ENCODE measurements at places on chromosomes 7 and 10.

DNA sequence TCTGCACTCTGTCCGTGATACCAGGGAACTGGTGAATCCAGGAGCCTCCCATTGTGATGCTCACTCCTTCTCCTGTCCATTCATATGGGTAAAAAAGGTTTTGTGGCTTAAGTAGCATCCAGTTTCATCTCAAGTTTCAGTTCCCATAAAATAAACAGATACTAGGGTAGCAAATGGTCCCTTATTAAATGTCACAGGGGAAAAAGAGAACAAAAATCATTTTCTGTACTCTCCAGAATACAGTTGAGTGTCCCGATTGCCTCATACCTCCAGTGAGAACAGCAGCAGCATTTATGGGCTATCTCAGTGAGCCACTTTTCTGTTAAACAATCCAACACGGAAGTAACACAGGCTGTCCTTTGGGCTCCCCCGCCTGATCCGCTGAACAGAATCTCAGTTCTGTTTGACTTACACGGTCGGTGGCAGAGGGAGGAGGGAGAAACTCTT is 179.6 kb downstream of the CELF2 start:
- no peak for DNase-seq

- no peak for DNase-seq
Observed at GRCh38 chr7:45416846-45417245, 157.3 kb upstream of the ADCY1 start.

DNA sequence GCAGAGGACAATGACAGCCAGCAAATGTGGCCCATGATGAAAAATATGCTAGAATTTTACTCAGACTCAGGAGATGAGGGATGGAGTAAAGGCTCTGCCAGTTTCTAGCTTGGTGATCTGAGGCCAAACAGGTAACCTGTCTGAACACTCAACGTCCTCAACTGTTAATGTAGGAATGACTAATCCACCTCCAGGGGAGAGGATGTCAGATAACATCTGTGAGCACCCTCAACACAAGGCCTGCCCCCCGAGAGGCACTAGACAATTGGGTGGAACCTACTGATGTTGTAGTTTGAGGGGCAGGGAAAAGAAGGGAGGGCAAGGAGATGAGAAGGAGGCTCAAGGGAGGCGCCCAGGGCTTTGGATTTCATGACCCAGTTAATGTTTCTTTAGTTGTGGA is 445.1 kb downstream of the PLXNA4 start:
- no peak for DNase-seq

DNA sequence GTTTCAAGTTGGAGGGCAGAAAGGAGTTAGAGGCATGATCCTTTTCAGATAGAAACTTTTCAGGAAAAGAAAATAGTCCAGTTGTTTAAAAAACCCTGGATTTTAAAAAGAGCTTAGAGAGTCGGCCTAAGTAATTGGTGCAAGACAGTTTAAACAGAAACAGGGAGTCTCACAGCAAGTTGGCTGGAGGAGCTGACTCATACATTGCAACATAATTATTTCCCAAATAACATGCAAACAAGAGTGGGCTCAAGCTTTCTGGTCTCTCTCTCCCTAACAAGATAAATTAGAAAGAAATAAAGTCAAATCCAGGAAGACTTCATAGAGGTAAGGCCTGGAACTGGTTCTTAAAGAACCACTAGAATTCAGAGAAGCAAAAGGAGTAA is 100.3 kb upstream of the AGBL3 start:
- peak; percentile 41 for DNase-seq

- peak; percentile 85 for DNase-seq
Observed at GRCh38 chr7:139680676-139681462, 96.9 kb downstream of the HIPK2 start.

DNA sequence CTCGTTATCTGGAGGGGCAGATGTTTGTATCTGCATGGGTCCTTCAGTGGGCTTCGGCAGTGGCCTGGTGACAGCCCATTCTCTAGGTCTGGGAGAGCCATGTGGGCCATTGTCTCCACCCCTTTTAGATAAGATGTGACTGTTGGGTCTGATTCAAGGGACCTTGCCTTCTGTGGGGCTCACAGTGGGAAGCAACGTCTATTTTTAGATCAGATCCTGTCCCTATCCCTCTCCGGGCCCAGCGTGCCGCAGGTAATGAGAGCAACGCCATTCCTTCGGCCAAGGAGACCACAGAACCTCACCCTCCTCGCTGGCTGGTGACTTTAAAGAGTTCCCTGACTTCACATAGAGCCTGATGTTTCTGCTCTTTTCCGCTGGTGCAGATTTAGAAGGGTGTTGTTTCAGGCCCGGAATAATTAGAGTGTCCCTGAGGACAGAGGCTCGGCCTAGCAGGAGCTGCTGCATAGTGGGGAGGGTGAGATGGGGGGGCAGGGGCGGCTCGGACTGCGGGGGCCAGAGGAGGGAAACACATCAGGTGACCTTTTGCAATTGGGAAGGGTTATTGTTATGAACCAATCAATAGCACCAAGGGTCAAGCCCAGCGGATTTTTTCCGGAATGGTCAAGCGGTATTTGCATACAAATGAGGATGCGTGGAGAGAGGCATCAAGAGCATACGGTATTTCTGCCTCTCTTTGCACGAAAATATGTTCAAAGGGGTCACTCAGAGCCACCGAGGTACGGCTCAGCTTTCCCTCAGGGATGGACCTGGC is 503.0 kb upstream of the FOXK1 start:
- no peak for DNase-seq

DNA sequence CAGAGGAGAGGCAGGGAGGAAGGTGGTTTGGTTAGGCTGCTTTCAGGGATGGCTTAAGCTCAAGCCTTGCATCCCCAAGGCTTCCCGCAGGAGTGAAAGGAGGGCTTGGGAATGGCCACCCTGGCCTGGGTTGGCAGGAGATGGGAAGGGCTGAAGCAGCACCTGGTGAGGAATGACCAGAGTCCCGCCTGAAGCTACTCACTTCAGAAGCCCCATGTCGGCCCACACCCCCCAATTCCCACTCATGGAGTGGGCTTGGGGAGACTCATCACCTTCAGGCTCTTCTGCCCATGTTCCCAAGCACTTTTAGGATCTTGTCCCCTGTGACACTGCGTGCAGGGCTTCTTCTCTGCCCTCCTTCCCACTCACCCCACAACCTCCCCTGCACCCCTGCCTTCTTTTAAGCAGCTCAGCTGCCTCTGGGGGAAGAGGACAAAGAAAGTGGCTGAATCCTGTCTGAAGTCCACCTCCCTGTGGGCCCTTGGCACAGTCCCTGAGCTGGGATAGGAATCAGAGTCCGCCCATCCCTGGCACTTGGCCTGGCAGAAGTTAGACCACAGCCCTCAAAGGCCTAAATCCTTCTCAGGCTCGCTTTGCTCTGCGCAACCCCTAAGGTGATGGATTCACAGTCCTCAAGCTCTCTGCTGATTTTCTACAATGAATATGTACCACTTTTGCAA is 16.5 kb downstream of the RGR start:
- no peak for DNase-seq

GRCh38 chr7:101687791-101688182 is 58.7 kb upstream of the MYL10 start:
- DNase-seq, result no peak

- DNase-seq, result no peak
Observed at GRCh38 chr7:149529136-149529718, 31.6 kb upstream of the ZNF746 start.

DNA sequence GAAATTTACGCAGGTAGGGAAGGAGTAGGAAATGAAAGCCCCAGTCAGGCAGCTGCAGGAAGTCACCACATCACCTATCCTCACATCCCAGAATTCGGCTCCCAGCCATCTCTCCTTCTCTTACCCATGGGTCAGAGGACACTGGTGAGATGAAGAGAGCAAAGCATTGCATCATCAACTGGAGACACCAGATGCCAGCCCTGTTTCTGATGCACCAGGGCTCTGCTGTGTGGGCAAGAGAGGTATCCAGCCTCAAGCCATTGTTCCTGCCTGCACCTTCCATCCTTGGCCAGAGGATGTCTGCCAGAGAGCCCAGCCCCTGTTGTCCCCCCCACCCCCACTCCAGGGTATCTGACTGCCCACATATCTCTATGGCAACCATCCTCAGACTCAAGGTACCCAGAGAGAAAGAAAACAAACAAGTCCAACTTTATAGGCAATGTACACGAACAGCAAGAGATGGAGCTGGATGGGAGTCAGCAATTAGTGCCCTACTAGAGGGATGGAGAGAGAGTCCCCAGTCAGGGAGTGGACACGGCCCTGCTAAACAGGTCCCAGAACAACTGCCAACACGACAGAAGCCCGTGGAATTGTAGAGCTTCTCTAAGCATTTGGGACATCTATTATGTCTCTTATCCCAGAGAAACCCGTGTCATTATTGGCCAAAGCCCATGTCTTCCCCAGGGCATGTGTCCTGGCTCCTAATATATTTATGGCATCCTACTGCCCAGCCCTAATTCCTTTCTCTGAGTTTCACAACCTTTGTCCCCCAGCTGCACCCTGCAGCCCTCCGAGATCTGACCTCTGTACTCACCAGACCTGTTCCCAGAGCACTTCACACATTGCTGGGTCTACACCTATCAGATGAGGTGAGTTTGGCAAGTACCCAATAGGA is 2.8 kb downstream of the CAMK2G start:
- DNase-seq, result peak; percentile 63

DNA sequence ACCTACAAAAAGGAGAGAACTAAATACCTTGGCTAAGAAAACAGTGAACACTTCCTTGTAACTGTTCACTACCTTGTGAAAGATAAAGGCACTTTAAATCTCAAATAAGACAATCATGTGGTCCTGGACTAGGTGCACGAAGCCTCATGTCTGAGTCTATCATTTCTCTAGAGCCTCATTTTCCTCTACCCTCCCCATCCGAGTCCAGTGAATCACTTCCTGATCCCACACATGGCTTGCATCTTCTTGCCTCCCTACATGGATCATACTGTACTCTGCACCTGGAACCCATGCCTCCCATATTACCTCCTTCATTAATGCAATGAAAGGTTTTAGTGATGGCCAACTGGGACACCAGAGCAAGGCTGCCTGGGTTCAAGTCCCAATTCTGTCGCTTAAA is 34.5 kb downstream of the SNX10 start:
- DNase-seq, result peak; percentile 18

GRCh38 chr7:101370836-101371235 is 8.2 kb downstream of the COL26A1 start:
- no peak for DNase-seq

- peak; percentile 7 for DNase-seq
Observed at GRCh38 chr7:84092207-84092606, 102.4 kb downstream of the SEMA3A start.

GRCh38 chr10:77522268-77522809 is 115.3 kb downstream of the KCNMA1 start:
- DNase-seq, result no peak

DNA sequence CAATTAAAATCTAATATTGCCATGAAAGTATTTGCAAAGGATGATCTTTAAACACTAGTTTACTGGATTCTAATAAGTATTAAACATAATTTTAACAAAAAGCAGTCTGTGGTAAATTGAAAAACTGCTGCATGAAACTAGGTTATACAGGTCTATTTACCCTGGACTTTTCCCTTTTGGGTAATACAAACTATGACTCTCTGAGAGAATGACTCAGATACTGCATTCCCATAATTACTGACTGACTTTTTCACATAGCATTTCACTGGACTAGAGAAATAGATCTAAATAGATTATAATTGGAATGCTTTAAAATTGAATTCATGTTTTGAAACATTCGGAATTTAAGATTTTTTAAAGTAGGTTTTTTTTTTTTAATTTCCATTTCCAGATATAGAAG is 395.7 kb downstream of the THSD7A start:
- no peak for DNase-seq

GRCh38 chr10:29981510-29981909 is 77.9 kb downstream of the JCAD start:
- DNase-seq, result no peak

GRCh38 chr10:79487296-79488194 is 24.8 kb upstream of the EIF5AL1 start:
- peak; percentile 25 for DNase-seq

DNA sequence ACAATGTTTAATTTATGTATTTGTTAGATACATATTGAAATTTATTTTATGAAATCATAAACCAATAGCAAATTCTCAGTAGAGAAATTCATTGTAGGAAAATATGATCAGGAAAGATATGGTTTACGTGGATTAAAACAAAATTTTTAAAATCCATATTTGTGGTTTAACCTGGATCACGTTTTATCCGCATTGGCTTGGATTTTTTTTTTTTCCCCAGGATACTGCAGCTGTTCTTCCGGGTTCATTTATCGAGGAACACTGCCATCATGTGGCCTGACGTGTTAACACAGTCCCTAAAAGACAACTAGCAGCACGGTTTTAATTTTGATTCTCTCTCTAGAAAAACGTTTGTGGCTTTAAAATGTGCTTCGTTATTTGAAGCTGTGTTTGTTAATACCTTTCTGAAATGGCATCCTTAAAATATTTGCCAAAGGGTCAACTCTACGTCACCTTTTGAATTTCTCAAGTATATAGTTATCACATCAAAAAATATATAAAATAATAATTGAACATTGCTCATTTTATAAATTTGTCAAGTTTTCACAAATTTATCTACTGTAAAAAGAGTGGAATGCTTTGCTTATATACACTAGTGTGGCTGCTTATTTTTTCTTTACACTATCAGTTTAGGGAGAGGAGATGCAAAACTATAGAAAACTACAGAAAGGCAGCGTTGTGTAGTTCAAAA is 8.7 kb upstream of the ASB4 start:
- peak; percentile 70 for DNase-seq

DNA sequence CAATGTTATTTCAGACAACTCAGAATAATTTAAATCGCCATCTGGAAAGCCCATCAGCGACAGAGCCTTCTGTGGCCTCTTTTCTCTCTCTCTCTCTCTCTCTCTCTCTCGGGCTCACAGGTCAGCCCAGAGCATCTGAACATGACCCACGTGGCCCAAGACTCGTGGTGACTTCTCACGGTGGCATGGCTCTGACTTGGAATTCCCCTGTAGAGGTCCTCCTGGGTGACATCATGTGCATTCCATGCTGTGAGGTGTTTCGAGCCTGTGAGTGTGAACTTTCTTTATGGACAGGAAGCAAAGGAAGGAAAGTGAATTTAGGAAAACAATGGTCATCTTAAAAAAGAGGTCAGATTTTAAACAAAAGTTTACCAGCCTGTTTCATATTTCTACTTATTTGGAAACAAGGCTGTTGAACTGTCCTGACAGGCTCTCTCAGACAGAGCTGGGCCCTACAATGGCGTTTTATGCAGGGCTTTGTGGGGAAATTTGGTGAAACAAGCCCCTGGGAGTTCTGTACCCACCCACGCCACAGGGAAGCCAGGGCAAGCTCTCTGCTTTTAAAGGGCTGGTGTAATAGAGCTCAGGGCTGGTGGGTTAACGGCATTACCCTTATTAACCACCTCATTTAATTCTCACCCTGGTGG is 359.7 kb upstream of the ZNF32 start:
- no peak for DNase-seq

- DNase-seq, result no peak
Observed at GRCh38 chr10:92113911-92114600, 176.8 kb downstream of the CPEB3 start.

DNA sequence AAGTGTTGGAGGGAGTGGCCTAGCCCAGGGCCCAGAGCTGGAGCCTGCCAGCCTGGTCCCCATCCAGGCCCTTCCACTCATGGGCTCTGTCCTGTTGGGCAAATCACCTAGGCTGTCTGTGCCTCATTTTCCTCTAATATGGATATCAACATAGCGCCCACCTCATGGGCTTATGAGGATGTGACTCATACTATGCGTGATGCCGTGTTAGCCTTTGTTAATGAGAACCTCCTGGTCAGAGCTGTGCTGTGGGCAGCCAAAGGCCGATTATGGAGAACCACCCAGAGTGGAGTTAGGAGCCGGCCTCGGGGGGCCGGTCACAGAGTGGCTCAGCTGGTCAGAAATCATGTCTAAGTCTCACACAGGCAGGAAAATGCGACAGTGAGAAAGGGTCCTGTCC is 306.4 kb downstream of the PAXIP1 start:
- no peak for DNase-seq

- no peak for DNase-seq
Observed at GRCh38 chr7:117751775-117752174, 121.5 kb downstream of the CTTNBP2 start.
